ENCODE measurements at places on chromosomes 5 and 9.

DNA sequence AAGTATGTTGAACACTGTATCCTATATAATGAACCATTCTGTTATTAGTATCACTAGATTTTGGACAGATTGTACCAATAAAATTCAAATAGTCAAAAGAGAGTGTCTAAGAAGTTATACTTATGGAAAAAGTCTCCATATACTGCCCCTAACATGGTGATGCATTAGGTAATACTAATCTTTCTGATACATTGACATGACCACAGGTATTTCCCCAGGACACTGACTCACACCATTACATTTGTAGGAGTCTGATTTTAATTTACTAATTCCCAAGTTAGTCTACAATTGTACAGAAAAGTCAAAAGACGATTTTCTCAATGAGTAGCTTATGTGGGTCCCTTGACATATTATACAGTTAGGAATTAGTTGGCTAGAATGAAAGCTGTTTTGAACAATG, 593.8 kb downstream of the ISL1 start:
- DNase-seq = no peak

DNA sequence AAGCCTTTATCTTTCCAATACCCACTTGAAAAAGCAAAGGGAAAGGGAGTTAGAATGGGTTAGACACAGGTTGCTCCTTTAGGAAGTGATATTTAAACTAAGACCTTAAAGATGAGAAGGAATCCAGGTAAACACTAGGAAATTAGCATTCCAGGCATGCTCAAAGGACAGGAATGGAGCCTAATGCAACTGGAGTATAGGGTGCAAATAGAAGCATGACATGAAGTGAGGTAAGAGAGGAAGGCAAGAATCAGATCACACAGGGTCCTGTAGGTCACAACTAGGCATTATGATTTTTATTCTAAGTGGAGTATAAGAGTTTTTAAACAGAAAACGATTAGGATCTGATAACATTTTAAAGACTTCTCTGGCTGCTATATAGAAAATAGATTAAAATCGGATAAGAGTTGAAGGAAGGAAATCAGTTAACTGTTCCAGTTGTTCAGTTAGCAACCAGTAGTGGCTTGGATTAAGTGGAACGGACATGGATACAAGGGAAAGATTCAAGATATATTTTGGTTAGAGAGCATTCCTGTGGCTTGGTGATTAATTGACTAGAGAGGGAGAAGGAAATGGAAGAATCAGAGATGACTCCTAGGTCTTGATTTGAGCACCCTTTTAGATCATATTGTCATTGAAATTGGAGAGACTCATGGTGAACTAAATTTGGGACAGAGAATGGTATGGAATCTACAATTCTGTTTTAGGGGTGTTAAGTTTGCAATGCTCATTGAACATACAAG, 95.9 kb downstream of the FBXO4 start:
- DNase-seq = no peak

DNA sequence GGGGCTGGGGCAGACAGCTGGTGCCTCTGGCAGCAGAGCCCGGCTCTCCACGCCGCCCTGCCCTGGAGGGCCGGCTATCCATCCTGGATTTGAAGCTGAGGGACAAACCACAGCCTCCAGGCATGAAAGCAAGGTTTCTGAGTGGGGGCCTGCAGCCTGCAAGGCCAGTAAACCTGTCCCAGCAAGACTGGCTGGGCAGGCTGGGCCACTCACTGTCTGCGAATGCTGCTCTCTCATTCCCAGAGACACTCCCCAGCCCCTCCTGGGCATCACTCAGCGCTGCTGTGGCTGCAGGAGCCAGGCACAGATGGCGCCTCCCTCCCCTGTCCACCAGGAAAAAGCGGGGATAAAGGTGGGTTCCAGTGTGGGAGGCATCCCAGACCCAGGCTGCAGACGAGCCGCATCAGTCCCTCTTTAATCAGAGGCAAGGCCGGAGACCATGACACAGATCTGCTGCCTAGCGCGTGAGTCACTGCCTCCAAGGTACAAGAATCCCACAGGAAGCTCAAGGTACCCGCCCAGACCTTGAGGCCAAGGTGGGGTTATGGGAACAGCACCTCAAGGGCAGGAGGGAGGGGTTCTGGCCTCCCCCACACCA, 118.0 kb downstream of the VAV2 start:
- DNase-seq = no peak

- DNase-seq = no peak
Observed at GRCh38 chr9:137592767-137593166, 2.5 kb upstream of the ZMYND19 start.

DNA sequence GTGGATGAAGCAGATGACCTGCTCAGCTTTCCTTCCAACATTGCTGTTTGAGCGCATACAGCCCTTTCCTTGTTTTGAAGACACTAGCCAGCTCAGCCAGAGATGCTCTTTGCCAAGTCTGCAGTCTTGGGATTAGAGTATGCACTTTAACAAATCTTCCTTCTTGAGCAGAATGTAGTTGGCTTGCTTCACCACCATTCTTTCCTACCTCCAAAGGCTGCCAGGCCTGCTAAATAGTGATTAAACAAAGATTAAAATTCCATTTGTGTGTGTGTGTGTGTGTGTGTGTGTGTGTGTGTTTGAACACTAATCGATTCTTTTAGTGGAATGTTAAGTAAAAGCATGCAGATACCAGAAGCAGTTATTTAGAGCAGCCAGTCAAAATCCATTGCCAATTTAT, 97.6 kb downstream of the GALNT10 start:
- no peak for DNase-seq

DNA sequence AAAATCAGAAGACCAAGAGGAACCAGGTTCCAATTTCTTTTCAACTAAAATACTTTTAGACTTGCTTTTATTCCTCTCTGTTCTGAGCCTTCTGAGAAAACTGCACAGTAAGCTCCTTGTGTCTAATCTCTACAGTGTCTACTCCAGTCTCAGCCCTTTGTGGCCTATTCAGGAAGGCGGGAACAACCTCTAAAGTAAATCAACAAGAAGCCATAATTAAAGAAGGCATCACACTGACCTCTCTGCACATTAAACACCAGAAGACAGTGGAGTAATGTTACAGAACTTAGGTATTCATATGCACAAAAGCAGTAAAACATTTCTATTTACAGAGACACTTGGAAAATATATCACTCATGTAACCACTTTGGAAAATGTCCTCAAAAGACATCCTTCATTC, 14.9 kb downstream of the XPA start:
- no peak for DNase-seq
